ENCODE measurements at places on chromosomes 13 and 19. TPM values are rescaled to one million over a fixed set of nuclear protein-coding genes. Genes with fewer than 3 reads are reported as not detected.

Gene IGSF23
- total RNA-seq: not detected

Gene C3
- 50.6 TPM for total RNA-seq

Gene FFAR2
- 0.97 TPM for total RNA-seq

Gene EIF3K
- total RNA-seq: 483 TPM

Gene IGFL3
- not detected for total RNA-seq

Gene CEACAM1
- total RNA-seq: 2.8 TPM

Gene LRG1
- 0.43 TPM for total RNA-seq

Gene LIM2
- total RNA-seq: not detected

Gene REEP6
- 3.3 TPM for total RNA-seq

Gene ZNF430
- total RNA-seq: 6.2 TPM

Gene CASP14
- total RNA-seq: not detected

Gene HSD17B14
- 1.9 TPM for total RNA-seq

Gene ZNF98
- not detected for total RNA-seq

Gene RTBDN
- total RNA-seq: not detected

Gene C19orf67
- not detected for total RNA-seq

Gene PGLYRP1
- total RNA-seq: 0.59 TPM

Gene WDR87
- total RNA-seq: not detected

Gene PTH2
- total RNA-seq: not detected

- no peak for DNase-seq
Measured at GRCh38 chr19:15701757-15702533, 25.9 kb upstream of the OR10H2 start.

GRCh38 chr13:102940143-102940542, 94.3 kb downstream of the ERCC5 start:
- DNase-seq: no peak

- peak; percentile 93 for DNase-seq
Measured at GRCh38 chr19:4539693-4540581, at the start of gene LRG1. LRG1 (minus strand) TSS chr19:4540036; CDS start chr19:4540013, 23 bp downstream.

DNA sequence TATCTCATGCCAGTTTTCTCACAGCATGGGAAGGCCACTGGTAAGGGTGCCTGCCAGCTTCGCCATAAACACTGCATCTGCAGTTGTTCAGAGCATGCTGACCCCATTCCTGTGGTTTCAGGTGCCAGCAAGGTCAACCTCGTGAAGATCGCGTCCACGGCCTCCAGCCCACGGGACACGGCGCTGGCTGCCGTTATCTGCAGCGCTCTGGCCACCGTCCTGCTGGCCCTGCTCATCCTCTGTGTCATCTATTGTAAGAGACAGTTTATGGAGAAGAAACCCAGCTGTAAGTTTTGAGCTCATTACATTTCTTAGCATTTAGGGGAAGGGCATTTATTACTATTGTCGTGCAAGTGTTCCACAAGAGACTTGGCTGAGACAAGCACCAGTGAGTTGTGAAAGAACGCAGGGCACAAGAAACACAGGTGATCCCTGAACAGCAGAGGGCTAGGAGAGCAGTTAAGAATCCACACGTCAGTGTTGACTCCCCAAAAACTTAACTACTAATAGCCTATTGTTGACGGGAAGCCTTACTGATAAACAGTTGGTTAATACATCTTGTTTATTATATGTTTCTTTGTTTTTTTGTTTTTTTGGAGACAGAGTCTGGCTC, 88.8 kb downstream of the TNFRSF19 start:
- DNase-seq: no peak

DNA sequence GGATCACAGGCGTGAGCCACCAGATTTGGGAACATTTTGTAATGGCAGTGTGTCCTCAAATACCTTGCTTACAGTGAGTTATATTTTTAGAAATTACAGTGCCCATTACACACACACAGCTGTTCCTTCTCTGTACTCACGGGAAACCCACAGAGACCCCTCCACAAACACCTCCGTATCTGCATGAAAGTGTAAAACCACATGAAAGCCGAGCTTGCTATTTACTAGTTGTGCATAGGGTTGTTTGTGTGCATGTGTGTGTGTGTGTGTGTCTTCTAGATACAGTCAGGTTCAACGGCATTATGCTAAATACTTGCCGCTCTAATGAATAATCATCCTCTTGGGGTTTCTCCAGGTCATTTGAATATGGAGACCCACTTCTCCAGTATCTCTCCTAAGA, 22.3 kb upstream of the LILRA2 start:
- DNase-seq: no peak

GRCh38 chr13:76720821-76721220, 165.4 kb downstream of the KCTD12 start:
- DNase-seq: no peak

DNA sequence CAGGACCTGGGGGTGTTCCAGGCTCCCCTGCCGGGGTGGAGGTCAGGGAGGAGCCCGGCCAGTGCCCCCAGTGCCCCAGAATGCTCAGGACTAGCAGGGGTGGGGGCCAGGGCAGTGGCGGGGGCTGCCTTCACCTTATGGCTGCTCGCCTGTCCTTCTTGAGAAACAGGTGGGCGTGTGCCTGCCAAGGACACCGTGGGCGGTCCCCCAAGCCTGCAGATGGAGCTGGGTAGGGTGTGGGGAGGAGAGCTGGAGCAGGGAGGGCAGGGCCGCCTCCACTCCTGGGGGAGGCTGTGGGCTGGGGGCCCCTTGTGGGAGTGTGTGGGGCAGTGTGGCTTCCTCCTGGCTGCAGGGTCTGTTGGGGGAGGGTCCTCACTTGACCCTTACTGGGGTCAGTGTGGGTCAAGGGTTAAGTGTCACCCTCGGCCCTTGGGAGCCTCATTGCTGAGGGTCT, 160.1 kb downstream of the KDM4B start:
- no peak for DNase-seq

GRCh38 chr19:2579678-2580280, 103.9 kb downstream of the GADD45B start:
- DNase-seq: peak; percentile 50

- DNase-seq: no peak
Measured at GRCh38 chr13:47178090-47178950, 281.5 kb upstream of the HTR2A start.

- DNase-seq: no peak
Measured at GRCh38 chr13:50357586-50358118, 342.4 kb downstream of the KCNRG start.

GRCh38 chr13:59450229-59450628, 713.5 kb downstream of the DIAPH3 start:
- DNase-seq: no peak

GRCh38 chr13:84843368-84843767, 955.9 kb downstream of the SLITRK6 start:
- DNase-seq: no peak

GRCh38 chr19:47231215-47232054, 436 bp upstream of the BBC3 start:
- DNase-seq: peak; percentile 95

GRCh38 chr13:99797691-99798090, 173.9 kb downstream of the ZIC5 start:
- DNase-seq: no peak

GRCh38 chr19:18261474-18261873, 12.8 kb downstream of the IQCN start:
- DNase-seq: no peak

GRCh38 chr19:4224470-4224869, 4.9 kb upstream of the EBI3 start:
- DNase-seq: no peak

DNA sequence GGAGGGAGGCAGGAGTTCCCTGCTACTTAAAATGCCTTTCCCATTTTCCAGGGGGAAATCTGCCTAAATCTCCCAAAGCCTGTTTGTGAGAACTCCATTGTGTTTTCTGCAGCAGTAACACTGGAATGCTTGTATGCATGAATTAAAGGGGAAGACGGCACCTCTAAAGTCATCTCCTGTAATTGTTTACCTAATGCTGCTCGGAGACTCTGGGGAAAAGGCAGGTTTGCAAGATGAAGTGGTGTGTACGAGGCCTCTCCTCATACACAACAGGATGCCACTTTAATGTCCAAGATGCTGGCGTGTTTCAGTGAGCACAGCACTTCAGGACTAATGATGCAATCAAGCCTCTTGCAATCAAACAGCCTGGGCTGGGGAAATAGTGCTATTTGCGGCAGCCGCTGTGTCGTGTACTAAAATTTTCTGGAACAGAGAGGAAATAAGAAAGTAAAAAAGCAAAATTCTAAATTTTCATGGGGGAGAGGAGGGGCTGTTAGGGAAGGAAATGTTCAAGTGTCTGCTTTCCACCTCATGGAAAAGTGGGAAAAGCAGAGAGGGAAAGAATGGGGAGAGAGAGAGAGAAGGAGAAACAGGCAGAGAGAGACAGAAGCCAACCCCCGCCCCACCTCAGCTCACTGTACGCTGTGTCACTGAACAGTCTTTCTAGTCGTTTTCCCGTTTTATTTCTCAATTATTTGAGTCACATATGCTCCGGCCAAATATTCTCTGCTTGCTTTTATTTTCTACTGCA, 32.9 kb downstream of the TSHZ3 start:
- peak; percentile 50 for DNase-seq

- no peak for DNase-seq
Measured at GRCh38 chr13:22599156-22599555, 581.6 kb upstream of the SGCG start.

- no peak for DNase-seq
Measured at GRCh38 chr13:42614436-42615035, 40.6 kb downstream of the TNFSF11 start.

DNA sequence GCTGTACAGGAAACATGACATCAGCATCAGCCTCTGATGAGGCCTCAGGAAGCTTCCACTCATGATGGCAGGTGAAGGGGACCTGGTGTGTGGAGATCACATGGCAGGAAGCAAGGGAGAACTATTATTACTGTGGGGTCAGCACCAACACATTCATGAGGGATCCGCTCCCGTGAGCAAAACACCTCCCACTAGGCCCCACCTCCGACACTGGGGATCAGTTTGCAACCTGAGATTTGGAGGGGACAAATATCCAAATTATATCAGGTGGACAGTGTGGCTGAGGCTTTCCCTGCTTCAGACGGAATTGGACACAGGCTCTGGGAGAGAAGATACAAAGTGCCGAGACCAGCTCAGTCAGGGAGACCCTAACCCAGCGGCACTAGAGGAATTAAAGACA, 5.7 kb upstream of the ZNF792 start:
- no peak for DNase-seq

- DNase-seq: no peak
Measured at GRCh38 chr19:4327252-4327876, 11.3 kb downstream of the STAP2 start.

- no peak for DNase-seq
Measured at GRCh38 chr13:44007451-44007850, 127.7 kb downstream of the LACC1 start.

- no peak for DNase-seq
Measured at GRCh38 chr19:35291916-35292315, at the start of gene MAG. MAG (plus strand) TSS chr19:35292161; CDS start chr19:35295409, 3,248 bp downstream.

- no peak for DNase-seq
Measured at GRCh38 chr19:46155237-46155636, 7.2 kb downstream of the IGFL2 start.

GRCh38 chr13:22447132-22447886, 733.5 kb upstream of the SGCG start:
- no peak for DNase-seq

GRCh38 chr19:38734426-38735256, 9.6 kb downstream of the CAPN12 start:
- DNase-seq: no peak

DNA sequence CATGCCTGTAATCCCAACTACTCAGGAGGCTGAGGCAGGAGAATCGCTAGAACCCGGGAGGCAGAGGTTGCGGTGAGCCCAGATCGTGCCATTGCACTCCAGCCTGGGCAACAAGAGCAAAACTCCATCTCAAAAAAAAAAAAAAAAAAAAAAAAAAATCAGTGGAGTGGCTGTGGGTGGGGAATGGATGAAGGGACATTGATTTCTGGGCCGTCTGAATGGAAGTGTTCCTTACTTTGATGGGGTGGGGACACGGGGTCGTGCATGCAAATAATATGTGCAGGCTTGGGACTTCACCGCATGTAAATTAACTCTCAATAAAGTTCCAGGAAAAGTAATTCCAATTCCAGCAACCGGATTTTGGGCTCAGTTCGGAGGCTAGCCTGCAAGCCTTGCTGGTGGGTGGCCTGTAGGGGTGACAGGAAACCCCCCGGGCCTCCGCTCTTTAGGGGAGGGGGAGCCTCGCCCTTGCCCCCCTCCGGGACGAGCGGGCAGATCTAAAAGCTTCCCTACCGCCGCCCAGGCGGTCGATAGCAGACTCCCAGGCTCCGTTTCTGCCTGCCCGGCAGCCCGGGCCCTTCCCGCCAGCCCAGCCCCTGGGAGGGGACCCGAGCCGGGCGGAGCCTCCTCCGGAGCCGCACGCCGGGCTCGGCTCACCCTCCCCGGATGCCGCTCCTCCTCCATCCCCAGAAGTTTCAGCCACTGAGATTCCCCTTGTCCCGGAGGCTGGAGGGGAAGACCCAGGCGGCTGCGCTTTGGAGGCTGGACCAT, 48.0 kb upstream of the ADGRE5 start:
- DNase-seq: no peak

GRCh38 chr13:77309254-77309653, 17.6 kb downstream of the MYCBP2 start:
- no peak for DNase-seq

- DNase-seq: no peak
Measured at GRCh38 chr13:99433543-99434075, 67.7 kb upstream of the TM9SF2 start.

GRCh38 chr13:98483601-98484288, 93.2 kb downstream of the STK24 start:
- no peak for DNase-seq
